ENCODE measurements at places on chromosomes 11 and 22.
A peak's percentile ranks its signal among the peaks of the same experiment; 100 is the strongest.

GRCh38 chr22:49491221-49491635, 336.4 kb downstream of the BRD1 start:
- DNase-seq, result no peak

- no peak for DNase-seq
Measured at GRCh38 chr11:78469896-78470295, 52.3 kb upstream of the GAB2 start.

- peak; percentile 99 for DNase-seq
Measured at GRCh38 chr11:117199053-117199915, at the start of gene TAGLN. TSS of gene TAGLN (plus strand) at chr11:117199370. CDS start at chr11:117203014, 3,644 bp downstream.

DNA sequence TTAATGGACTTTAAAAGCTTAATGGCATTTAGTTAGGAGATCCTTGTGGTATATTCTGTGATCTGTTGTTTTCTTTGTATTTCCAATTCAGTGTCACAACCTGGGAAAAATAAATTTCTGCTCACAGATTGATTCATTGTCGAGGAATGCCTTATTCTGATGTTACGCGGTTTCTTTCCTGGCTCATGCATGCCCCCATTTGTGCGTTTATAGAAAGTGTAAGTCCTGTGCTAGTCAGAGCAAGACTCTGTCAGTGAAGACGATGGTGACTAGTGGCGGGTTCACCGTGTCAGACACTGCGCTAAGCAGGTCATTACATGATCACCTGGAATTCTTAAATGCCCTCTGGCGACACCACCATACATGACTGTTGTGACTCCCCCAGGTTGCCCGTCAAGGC, 169.4 kb downstream of the TBC1D22A start:
- DNase-seq, result peak; percentile 22

- peak; percentile 64 for DNase-seq
Measured at GRCh38 chr11:9462172-9462799, 1.5 kb downstream of the ZNF143 start.

DNA sequence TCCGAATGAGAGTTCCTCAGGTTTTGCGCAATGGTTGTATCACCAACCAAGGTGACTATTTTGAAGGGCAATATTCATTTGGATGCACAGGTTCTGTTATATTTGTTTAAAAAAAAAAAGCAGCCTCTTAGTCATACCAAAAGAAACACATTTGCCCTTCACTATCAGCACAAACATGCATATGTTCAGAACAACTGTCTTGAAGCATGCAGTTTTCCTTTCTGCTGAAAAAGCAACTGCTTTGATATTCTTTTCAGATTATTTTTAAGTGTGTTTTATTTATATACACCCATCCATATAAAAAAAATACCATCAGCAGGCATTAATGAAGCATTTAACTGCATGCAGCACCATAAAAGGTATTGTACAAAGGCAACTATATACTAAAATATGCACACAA, 67.8 kb downstream of the RBFOX2 start:
- no peak for DNase-seq

DNA sequence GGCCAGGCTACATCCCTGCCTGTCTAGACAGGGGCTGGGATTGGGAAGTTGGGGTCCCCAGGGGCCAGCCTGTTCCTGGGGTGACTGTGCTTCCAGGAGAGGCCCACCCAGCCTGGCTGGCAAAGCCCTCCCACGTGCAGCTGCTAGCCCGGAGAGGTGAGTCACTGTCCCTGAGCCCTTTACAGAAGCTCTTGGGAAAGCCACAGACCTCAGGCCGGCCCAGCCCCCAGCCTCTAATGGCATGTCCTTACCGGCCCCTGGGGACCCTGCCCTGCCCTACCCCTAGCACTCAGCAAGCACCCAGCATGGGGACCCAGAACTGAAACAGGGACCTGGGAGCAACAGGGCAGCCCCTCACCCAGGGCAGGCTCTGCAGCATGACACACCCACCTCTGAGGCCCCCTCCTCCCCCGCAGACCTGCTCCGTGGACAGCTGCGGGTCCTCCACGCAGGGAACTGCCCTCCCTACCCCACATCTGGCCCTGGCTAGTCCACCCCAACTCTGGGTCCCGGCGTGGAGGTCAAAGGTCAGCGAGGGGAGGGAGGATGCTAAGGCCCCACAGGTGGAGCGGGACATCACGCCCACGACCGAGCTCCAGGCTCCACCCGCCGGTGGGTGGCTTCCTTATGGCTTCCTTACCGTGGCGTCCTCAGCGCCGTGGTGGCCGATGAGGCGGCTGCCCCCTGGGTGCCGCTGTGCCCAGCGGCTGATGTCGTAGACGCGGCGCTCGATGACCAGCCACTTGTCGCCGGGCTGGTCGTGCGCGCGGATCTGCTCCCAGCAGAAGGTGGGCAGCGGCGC, 615 bp downstream of the FADS3 start:
- DNase-seq, result peak; percentile 87

GRCh38 chr22:32607086-32607485, 132.5 kb downstream of the FBXO7 start:
- DNase-seq, result no peak

DNA sequence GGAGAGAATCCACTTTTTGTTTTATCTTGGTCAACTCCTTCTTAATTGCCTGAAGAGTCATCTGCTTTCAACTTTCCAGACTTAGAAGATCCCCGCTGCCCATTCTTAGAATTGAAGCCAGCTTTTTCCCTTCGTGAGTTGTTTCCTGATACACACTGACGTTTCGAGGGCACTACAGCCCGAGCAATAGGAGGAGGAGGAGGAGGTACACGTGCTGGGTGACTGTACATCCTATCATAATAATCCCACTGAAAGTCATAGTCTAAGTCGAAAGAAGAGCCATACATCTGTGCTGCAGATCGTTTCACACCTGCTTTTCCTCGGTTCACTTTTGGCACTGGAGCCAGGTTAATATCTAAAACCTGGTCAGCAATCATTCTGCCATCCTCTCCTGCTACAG, 606.1 kb downstream of the DLG2 start:
- no peak for DNase-seq

- no peak for DNase-seq
Measured at GRCh38 chr11:117910525-117910924, 18.7 kb downstream of the TMPRSS13 start.

DNA sequence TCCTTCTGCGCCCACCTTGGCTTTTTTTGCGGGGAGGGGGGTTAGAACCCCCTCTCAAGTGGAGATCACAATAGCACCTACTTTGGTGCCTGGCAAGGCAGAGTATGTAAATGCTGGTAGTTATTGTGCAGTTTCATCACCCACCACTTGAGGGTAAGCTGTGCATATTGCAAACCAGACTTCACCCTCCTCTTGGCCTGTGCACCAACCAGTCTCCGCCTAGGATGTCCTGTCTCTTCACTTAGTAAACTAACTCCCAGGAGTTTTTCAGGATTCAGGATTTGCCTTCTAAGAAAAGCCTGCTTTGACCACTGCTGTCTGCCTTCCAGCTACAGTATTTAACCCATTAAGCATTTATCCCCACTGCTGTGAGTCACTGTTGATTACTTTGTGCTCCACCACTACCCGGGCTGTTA, 2.0 kb upstream of the UBXN1 start:
- DNase-seq, result peak; percentile 84

- no peak for DNase-seq
Measured at GRCh38 chr11:46671958-46672315, 28.5 kb downstream of the ARHGAP1 start.

DNA sequence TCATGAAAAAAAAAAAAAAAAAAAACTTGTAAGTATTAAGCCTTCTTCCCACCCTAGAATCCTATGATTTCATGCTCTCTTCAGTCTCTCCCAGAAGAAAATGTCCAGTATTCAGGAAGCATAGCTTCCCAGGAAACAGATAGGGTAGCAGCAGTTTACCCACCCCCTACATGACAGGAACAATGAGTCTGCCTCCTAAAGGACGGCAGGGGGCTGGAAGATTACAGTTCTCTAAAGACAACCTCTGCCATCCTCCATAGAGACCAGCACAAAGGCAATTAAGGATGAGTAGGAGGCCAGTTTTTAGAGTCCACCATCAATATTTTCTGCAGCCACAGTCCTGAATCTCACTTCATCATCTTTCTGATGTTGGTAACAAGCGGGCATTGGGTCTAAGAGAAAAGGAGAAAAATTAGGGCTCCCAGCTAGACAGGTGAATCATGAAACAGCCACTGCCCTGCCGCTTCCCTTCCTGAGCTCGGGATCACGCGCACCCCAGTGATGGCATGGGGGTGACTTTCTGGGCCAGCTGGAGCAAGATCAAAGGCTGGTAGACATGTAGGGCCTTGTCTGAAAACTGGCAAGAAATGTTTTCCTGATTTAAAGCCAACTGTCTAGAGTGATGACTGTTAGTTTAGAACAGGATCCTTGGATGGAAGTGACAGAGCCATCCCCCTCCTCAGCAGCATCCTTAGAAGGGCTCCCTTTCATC, 322.8 kb downstream of the LARGE1 start:
- no peak for DNase-seq

DNA sequence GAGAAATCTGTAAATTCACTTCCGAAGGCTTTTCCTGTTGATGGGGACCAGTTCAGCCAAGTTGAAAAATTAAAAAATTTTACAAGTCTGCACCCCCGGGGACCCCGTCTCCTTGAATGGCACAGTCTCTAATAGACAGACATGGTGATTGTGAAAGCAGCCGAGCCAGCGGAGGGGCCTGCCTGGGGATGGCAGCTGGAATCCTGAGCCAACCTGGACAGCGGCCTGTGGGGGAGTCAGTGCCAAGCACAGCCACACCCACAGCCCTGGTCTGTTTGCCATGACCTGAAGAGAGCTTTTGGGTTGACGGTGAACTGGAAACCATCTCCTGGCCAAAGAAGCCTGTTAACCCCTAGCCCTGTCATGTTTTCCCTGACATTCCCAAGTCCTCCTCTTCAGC, 64.7 kb downstream of the PARVG start:
- no peak for DNase-seq

GRCh38 chr11:116073854-116074837, 569.9 kb upstream of the CADM1 start:
- no peak for DNase-seq

DNA sequence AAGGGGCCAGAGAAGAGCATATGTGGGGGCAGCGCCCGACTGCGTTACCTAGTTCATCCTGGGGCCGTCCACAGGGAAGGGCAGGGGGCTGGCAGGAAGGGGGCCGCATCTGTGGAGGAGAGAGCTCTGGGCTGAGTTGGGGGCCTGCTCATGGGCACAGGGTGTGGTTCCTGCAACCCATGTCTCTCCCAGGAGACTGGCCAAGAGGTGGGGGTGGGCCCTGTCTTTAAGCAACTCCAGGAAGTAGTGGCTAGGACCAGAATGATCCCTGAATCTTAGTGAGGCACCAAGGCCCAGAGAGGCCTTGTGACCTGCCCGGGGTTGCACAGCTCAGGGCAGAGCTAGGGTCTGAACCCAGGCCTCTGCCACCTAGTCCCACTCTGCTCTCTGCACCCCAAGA, 21.9 kb downstream of the CSNK1E start:
- DNase-seq, result no peak

- no peak for DNase-seq
Measured at GRCh38 chr11:13376838-13377237, 86.2 kb downstream of the BTBD10 start.

GRCh38 chr11:6855971-6856541, 6.8 kb upstream of the OR10A2 start:
- DNase-seq, result peak; percentile 63

GRCh38 chr11:2868506-2869133, 17.0 kb downstream of the CDKN1C start:
- no peak for DNase-seq

- peak; percentile 98 for DNase-seq
Measured at GRCh38 chr11:128407962-128408361, 179.4 kb downstream of the ETS1 start.

DNA sequence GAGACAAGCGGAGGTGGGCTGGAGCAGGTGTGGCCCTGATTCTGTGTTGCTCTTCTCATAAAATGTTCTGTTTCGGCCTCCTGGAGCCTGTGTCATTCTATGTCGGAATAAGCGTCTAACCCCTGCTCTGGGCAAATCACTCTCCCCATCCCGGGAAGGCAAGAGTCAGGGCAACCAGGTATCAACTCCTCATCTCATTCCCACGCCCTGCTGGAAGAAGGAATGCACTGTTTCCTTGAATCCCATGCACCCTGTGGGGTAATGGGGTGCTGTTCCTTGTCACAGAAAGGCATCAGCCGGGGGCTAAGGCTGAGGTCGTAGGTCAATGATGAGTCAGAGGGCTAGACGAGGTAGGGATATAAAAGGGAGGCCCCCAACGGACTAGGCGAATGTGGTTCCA, 2.6 kb downstream of the FAM180B start:
- DNase-seq, result no peak

GRCh38 chr22:22197993-22198402, 46.6 kb upstream of the VPREB1 start:
- no peak for DNase-seq

DNA sequence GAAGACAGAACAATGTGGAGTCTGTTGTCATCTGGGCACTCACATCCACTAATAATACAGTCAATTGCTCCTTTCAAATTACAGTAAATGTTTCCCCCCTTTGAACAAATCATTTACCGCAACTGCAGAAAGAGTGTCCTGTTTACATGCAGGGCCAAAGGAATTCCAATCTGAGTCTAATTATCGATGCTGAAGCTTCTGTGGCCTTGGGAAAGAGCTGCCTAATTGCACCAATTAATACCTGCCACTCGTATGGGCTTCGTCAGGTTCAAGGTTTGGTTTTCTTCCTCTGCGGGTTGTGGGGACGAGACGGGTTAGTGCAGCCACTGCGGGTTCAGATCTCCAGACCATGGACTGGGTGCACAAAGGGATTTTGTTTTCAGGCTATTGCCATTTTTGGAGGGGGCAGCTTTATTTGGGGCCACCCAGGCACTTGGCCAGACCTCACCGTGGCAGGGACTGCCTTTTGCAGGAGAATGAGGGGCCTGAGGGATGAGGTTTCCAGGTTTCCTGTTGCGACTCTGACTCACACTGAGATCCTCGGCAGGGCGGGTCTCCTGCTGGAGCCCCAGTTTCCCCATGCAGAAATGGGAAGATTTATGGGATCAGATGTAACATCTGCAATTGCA, 147.6 kb downstream of the MIAT start:
- peak; percentile 41 for DNase-seq

Measured in EH (cell line).